Glomerular endothelial cell (primary cell): ENCODE measurements at places on chromosomes 5 and 9. TPM values are rescaled to one million over a fixed set of nuclear protein-coding genes. Genes with fewer than 3 reads are reported as not detected.
A peak's percentile ranks its signal among the peaks of the same experiment; 100 is the strongest.

The CERCAM gene
- total RNA-seq, result 56.8 and 81.3 TPM in 2 replicates

The GRXCR2 gene
- not detected in 2 replicates for total RNA-seq

The SPATA31D4 gene
- not detected in 2 replicates for total RNA-seq

The TXNDC8 gene
- not detected in 2 replicates for total RNA-seq

The NDUFS6 gene
- total RNA-seq, result 71.9 and 92.5 TPM in 2 replicates

DNA sequence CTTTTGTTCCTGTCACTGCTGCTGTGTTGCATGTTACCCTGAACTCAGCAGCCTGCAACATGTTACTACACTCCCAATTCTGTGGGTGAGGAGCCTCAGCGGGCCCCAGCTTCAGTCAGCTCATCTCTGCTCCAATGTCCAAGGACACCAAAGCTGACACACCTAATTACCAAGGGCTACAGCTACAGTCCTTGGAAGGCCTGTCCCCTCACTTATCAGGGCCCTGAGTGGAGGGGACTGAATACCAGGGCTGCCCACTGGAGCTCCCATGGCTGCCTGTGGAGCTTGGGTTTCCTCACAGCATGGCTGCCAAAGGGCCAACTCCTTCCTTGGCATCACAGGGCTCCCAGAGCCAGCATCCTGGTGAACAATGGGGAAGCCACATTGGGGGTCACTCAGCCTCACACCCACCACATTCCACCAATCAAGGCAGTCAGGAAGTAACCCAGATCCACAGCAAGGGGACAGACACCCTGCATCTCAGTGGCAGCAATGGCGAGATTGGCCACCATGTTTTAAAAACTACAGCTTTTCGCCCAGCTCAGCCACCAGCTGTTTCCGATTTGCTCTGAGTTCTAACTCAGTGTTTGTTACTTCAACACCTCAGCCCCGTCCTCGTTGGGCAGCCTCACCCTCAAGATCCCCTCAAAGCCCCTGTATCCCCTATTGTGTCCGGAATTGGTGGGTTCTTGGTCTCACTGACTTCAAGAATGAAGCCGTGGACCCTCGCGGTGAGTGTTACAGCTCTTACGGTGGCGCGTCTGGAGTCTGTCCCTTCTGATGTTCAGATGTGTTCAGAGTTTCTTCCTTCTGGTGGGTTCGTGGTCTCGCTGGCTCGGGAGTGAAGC, 18.9 kb downstream of the SEMA4D start:
- no peak for DNase-seq

GRCh38 chr5:140273401-140273877, 29.5 kb downstream of the PFDN1 start:
- no peak for DNase-seq

- DNase-seq, result no peak
Observed at GRCh38 chr5:167513381-167513780, 778.1 kb upstream of the WWC1 start.

DNA sequence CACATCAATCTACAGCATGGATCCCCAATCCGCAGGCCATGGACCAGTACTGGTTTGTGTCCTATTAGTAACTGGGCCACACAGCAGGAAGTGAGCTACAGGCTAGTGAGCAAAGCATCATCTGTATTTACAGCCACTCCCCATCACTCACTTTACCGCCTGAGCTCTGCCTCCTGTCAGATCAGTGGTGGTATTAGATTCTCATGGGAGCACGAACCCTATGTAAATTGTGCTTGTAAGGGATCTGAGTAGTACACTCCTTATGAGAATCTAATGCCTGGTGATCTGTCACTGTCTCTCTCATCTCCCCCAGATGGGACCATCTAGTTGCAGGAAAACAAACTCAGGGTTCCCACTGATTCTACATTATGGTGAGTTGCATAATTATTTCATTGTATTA, 212.7 kb upstream of the FAM174A start:
- DNase-seq, result no peak

DNA sequence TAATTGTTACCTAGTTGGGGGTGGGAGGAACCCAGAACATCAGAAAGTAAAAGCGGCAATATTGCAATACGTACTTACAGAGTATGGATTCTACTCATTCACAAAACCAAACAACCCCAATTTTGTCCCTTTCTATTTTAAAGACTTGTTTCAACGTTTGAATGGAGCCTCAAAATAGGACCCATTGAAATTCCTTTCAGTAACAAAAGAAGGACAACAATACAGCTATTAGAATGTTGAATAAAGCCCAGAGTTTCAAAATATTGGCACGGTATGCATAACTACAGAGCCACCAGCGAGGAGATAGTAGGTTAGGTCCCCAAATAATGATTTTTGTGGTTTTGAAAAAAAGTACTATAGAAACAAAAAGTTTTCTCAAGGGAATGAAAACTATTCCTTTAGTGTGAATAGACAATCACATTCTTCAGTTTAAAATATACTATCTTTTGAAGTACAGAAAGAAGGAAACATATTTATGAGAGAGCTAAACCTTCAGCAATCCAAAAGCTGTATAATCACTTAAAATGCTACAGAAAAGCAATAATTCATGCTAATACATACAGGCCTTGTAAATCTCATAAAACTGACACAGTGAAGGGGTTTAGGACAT, 235.5 kb downstream of the RFX3 start:
- DNase-seq, result no peak

DNA sequence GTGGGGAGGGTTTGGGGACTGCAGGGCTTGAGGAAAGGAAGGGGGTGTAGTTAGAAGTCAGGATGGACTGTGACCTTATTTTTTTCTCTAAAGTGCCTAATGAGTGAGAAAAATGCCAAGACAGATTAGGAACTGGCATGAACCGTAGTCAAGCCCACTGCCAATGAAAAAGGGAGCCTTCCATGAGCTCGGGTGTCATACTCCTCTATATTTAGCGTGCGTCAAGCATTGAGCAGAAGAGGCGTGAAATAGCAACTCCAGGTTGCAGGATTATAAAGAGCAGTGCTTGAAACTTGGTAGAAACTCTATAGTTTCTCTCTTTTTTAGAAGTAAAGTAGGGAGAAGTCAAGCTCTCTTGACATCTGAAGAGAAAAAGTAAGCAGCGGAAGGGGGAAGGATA, 1.8 kb downstream of the SGCD start:
- DNase-seq, result no peak

DNA sequence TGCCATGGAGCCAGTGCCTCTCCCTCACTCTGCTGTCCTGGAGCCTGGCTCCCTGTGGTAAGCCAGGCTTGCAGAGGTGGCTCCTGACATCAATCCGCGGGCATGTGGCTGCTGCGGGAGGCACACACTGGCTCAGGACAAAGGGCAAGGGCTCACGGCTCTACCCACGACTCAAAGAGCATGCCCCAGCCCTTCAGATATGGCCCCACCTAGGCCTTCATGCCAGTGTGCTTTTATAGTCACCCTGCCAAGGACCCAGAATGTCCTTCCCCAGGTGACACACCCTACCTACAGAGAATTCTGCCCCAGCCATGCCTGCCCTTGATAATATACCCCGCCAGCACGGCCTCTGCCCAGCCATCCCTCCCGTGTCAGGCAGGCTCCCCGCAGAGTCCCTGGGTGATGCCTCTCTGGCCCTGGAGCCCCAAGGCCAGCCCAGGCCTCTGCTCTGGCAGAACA, 1.6 kb downstream of the MGAT4B start:
- no peak for DNase-seq

- peak; percentile 68 for DNase-seq
Observed at GRCh38 chr5:140351609-140352334, 5.4 kb upstream of the HBEGF start.

DNA sequence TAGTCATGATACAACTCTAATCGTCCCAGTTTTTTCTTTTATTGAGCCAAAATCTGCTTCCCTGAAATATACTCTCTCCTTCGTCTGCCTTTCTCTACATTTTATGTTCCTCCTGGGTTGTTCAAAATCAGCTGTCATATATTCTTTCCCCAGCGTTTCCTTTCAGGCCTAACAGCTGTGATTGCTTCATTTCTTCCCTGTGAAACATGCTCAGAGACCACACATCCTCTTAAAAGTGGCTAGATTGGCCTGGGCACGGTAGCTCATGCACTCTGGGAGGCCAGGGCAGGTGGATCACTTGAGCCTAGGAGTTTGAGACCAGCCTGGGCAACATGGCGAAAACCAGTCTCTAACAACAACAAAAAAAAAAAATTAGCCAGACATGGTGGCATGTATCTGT, 25.1 kb downstream of the NFX1 start:
- DNase-seq, result no peak
